ENCODE measurements at places on chromosomes 12 and 14.

- no peak for DNase-seq
Observed at GRCh38 chr12:16285586-16285985, 8.1 kb upstream of the SLC15A5 start.

- DNase-seq: no peak
Observed at GRCh38 chr14:77125281-77125801, 16.2 kb downstream of the ZDHHC22 start.

- no peak for DNase-seq
Observed at GRCh38 chr12:107435520-107435919, 250.1 kb upstream of the PWP1 start.

- no peak for DNase-seq
Observed at GRCh38 chr12:22100958-22101748, 55.1 kb downstream of the CMAS start.

GRCh38 chr12:32651956-32652210, 27.2 kb upstream of the DNM1L start:
- no peak for DNase-seq

DNA sequence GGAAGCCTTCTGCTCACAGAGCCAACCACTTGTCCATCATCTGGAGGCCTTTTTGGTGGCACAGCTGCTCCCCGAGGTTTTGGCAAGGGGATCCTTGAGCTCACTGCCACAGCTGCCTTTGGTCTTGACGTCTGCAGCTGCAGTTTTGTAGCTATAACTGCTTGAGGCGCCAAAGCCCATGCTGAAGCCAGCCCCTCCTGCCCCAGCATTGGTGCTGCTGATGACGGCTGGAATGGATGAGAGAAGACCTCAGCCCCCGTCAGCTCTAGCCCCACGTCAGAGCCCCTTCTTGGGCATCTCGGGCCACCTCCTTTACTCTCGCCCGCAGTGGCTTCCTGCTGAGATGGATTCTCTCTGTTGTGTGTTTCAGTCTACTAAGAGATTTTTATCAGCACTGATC, 12.3 kb upstream of the KRT74 start:
- no peak for DNase-seq

GRCh38 chr14:93974833-93975232, 1.5 kb downstream of the ASB2 start:
- DNase-seq: no peak

DNA sequence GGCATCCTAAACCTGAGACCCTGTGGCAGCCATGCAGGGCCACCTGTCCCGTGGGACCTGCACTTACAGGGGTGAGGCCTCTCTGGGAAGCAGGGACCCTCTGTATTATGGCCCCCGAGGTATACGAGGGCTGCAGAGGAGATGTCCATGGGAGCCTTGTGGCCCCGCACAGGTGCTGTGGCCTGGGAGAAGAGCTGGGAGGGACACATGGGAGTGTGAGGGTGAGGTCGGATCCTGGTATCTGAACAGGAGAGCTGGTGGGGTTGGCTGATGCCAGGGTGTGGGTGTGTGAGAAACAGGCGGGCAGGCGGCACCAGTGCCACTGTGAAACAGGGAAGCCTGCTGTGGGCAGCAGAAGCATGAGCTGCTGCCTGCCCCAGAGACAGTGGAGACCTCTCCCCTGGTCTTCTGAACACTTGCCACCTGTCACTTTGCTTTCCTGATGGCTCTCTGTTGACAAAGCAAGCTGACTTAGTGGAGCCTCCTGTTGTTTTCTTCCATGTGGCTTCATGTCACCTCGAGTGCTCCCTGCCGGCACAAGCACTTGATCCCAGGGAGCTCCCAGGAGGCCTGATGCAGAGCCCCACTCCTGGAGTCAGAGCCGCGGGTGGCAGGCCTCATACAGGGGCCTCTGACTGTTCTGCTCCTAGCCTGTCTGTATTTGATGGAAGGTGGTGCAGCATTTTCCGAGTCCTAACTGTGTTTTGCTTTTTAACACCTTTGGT, 19.8 kb upstream of the AMN start:
- DNase-seq: no peak

- DNase-seq: peak; percentile 68
Observed at GRCh38 chr14:35533357-35534207, at the start of gene INSM2. Gene INSM2 (plus strand): TSS chr14:35534164. CDS start chr14:35534253, 89 bp downstream.

GRCh38 chr14:68695326-68695768, 97.5 kb downstream of the ZFP36L1 start:
- DNase-seq: no peak

DNA sequence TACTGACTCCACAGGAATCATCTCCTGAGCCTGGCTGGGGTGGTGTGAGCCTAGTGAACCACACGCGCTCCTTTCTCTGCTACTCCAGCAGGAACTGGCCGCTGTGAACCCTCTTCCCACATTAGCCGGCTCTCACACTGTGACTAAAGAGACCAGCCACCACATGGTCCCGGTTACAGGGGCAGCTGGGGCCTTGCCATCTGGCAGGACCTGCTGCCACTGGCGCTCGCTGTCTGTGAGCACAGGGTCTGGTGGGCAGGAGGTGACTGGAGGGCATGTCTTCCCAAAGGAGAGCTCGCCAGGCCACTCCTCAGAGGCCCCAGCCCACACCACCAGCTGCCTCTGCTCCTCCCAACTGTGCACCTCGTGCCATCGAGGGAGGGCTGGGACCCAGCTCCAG, 99.3 kb downstream of the SINHCAF start:
- DNase-seq: no peak

DNA sequence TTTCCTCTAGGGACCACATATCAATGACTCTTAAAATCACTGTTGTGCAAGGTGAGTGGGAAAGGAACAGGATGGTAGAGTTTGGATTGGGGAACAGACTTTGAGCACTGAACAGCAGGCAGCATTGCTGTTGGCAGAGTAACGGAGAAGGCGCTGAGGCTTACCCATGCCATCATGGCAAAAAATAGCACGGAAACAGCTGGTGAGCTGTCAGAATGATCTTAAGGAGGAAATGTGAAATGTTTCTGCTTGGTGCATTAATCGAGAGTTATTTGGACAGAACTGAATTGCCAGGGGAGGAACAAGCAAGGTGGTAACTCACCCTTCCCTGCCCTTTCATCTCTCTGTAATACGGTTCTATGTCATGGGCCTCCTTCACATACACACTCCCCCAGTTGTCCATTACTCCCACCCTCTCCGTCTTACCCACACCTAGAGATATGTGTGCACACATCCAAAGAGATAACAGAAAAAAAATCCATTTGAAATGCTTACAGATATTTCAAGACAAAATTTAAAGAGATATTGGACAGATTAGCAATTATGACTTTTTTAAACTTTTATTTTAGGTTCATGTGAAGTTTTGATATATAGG, 572.5 kb downstream of the DIO2 start:
- no peak for DNase-seq
